GM20000 (cell line): ENCODE measurements at places on chromosomes 2 and 18.

DNA sequence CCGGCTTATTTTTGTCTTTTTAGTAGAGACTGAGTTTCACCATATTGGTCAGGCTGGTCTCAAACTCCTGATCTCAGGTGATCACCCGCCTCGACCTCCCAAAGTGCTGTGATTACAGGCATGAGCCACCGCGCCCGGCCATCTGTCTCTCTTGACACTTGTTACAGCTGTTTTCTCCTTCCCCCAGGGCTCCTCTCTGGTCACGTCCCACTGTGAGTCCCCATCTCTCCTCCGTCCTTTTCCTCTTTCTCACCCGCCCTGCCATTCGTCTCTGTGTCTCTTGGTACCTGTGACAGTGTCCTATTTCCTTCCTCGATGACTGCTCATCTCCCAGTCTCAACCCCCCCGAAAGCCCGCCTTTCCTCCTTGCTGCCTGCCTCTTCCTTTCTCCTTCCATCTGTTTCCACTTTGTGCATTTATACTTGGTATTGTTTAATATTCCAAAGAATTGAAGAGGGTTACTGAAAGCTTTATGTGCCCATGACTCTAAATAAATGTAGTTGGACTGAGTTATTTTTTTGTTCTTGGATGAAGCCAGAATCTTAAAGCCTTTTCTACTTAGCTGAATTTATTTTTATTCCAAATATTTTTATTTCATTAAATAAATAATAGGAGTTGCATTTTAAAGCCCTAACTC lies 241.5 kb downstream of the SH3RF3 start:
- DNase-seq, result no peak

GRCh38 chr2:51297488-51297887 lies 265.6 kb upstream of the NRXN1 start:
- no peak for DNase-seq

GRCh38 chr2:68623820-68624219 lies 19.6 kb upstream of the PROKR1 start:
- no peak for DNase-seq

- DNase-seq, result no peak
These were observed 16.3 kb upstream of the GAL3ST2 start for GRCh38 chr2:241760301-241760771.

GRCh38 chr18:38305961-38306360 lies 740.4 kb upstream of the CELF4 start:
- DNase-seq, result no peak

- peak; percentile 20 for DNase-seq
These were observed 31.7 kb upstream of the DYNC1I2 start for GRCh38 chr2:171655586-171655985.
